Left colon (tissue), 2 donors: ENCODE measurements at places on chromosomes 7 and 10. TPM values are rescaled to one million over a fixed set of nuclear protein-coding genes. Genes with fewer than 3 reads are reported as not detected.
A peak's percentile ranks its signal among the peaks of the same experiment; 100 is the strongest.

GRCh38 chr10:126218778-126219649 is 169.3 kb downstream of the ADAM12 start:
- no peak for DNase-seq

DNA sequence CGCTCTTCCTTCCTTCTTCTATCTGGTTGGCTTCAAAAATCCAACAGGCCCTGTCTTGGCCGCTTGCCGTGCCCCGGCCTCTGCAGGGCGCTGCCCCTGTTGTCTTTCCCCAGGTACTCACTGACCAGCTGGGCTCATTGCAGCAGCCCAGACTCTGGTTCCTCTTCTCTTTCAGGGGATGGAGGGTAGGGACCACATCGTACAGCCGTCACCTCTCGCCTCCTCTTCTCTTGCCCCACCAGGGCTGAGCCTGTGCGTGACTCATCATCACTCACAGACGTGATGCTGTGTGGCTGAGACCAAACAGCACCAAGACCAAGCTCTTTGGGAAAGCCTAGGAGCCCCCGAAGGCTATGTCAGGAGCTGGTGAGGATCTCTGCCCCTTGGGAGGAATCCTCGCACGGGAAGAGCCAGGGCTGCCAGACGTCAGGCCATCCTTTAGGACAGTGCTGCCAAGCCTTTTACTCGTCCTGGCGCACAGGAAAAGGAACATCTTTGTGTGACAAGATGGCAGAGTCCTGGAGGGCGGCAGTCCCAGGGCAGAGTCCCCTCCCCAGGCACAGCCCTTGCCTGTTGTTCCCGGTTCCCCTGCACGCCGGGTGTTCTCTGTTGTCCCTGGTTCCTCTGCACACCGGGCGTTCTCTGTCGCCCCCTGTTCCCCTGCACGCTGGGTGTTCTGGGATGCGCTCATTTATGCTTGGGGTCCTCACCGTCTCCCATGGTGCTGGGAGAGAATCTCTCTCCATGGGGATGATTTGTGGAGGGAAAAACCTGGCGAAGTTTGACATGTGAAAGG is 188.5 kb upstream of the SHH start:
- DNase-seq, result no peak

DNA sequence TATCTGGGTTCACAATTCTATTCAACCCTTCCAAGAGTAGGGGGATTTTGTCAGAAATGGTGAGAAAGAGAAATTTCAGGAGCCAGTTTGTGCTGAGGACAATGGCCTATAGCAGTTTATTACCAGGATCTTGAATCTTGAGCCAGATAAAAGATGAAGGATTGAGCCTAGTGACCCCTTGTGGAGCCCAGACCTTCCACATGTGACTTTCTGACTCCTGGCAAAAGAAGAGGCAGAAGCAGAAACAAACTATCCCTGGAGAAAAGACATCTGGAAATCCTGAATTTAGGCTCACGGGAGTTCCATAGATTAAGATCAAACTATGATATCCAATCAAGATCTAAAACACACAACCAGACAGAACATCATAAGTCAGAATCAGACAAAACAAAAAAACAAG is 60.9 kb upstream of the CHRM2 start:
- no peak for DNase-seq

DNA sequence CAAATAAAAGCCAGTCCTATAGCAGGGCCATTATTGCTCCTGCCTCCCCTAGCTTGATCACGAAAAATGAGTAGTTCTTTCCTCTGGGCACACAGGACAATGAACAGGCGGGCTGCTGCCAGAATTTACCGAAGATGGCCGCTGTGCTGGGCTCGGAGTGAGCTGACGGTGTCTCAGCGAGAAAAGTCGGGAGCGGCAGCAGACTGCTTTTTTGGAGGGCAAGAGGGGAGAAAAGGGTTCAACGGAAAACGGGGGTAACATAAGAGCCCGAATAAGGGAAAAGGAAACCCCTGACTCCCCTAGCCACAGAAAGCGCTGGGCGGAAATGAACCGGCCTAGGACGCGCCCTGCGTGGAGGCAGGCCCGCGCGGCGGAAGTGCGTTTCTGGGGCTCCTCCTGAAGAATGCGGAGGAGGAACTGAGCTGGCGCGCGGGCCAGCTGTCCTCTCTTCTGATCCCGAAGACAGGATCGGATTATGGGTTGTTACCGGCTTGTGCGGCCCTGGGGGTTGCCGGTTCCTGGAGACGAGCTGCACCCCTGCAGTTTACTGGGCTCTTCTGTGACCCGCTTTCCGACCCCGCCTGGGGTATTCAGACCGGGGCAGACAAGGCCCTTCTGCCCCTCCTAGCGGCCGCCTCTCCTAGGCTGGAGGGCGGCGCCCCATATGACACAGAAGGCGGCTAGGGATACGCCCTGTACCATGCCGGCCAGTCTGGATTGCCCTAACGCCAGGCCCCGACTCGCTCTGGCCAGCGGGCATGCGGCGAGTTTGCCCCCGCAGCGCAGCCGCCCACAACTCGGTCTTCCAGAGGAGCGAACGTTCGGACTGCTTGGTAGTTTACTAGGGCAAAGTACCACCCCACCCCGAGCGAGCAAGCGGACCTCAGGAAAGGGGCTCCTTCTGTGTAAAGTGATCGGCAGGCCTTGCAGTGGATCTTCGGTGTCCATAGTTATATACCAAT is 30.1 kb upstream of the KMT2E start:
- DNase-seq, result peak; percentile 90

- no peak for DNase-seq
Measured at GRCh38 chr7:116195451-116195850, 14.9 kb upstream of the TES start.

- no peak for DNase-seq
Measured at GRCh38 chr7:84549409-84549808, 354.8 kb upstream of the SEMA3A start.

DNA sequence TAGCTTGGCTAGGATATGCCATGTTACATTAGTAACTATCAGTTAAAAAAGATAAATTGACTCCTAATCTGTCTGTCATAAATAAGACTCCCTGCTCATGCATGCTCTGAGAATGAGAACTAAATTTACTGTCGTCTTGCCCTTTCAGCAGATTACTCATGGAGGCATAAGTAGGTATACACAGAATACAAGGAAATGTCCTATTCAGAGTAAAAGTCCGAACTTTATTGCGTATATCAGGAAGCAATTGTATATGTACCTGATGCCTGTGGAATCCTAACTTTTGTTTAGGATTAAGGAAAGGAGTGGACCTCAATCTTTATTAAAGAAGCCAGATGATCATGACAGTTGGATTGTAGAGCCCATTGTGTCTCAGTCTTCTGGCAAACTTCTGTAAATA is 118.6 kb downstream of the THSD7A start:
- no peak for DNase-seq

DNA sequence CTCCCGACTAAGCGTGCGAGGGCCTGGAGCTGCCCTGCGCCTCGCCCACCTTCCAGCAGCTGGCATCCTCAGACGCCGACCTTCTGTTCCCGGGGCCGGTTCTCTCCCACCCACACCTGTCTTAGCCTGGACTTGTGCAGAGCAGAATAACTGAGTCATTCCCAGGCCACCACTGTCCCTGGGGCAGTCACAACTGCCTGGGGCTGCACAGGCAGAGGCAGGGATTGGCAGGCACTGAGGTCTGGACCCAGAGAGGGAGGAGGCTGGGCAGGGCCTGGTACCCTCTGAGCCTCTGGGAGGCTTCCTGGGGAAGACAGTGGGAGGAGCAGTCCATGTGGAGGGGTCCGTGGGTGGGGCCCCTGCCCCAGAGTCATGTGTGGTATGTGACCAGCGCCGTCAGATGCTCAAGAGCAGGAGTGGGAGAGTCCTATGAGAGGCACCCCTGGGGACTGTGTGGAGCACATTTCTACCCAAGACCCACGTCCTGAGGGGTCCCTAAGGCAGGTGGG is 74.3 kb downstream of the NKX6-2 start:
- DNase-seq, result no peak

GRCh38 chr7:14420768-14421167 is 431.3 kb upstream of the ETV1 start:
- no peak for DNase-seq

GRCh38 chr10:98301664-98302319 is 33.8 kb upstream of the LOXL4 start:
- no peak for DNase-seq

- DNase-seq, result peak; percentile 66
Measured at GRCh38 chr7:130242198-130243014, 24.3 kb upstream of the CPA2 start.

DNA sequence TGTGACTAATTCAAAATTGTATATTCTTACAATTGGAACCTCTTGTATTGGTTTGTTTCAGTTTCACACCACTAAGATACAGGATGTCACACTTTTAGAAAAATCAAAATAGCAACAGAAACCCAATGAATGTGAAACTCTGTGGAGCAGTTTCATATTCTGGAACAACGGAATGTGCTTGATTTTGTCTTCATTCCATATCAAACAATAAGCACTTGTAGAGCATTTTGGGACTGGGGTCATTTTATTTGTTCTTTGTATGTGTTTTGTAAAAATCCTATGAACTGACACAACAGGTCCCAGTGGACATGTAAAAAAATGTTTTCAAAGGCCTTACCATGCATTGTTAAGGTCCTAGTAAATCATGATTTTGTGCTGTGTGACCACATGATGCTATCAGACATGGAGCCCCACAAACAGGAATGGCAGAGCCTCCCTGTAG is 123.1 kb downstream of the DKK1 start:
- DNase-seq, result no peak

DNA sequence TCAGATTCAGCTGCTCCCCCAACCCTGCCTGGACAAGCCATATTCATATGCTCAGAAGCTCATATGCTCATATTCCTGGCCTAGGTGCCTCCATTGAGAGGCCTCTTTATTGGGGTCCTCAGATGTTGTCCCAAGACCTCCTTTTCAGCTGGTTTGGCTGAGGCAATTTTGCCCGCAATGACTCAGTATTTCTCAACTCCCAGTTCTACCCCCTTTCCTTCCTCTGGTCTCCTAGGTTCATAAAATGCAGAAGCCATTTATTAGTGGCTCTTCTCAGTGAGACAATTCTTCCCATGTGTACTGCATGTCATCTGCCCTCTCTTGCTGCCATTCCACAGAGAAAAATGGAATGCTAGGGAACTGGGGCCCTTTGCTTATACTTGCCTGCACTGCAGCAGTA is 110.7 kb downstream of the INHBA start:
- DNase-seq, result no peak

DNA sequence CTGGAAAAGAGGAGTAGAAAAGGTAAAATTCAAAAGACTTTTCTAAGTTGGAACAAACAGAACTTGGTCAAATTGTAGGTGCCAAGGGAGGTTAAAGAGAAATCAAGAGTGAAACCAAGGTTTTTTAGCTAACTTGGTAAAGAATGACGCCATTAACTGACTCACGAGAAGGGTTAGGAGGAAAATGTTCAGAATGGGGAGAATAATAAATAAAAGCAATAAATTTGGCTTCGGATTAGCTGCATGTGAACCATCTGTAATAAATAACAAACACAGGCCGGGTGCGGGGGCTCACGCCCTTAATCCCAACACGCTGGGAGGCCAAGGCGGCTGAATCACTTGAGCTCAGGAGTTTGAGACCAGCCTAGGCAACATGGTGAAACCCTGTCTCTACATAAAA is 71.9 kb upstream of the SRRM3 start:
- no peak for DNase-seq

- DNase-seq, result no peak
Measured at GRCh38 chr7:29794959-29795629, 11.2 kb upstream of the WIPF3 start.

DNA sequence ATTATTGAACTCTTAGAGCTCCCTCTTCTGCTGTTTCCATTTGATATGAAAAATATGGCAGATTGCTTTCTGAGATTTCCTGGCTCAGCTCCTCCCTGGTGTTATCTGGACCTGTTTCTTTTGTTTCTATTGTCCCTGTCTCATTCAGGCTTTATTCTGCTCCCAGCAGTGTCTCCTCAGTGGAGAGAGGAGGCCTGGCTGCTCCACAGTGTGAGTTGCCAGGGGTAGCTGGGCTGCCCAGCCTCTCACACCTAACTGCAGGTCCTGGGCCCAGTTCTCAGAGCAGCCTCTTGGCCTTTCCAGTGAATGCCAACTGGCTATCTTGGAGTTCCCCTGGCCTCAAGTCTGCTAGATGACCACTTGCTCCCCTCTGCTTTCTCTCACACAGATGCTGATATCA is 127.0 kb downstream of the VPS41 start:
- no peak for DNase-seq

DNA sequence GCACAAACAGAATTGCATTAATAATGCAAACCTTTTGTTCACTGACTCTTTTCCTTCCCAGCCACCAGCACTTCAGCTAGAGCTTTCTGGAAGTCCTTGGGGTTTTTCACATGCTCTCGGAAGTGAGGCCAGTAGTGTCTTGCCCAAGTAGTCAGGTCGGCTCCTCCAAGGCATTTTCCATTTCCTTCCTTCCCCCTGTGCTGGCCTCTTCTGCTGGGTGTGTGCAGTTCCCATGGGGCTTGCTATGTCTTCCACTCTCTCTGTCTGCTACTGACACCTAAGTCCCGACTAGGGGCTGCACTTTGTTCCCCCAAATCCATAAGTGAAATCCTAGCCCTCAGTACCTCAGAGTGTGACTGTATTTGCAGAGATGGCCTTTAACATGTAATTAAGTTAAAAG is 175.6 kb upstream of the BMPER start:
- no peak for DNase-seq

DNA sequence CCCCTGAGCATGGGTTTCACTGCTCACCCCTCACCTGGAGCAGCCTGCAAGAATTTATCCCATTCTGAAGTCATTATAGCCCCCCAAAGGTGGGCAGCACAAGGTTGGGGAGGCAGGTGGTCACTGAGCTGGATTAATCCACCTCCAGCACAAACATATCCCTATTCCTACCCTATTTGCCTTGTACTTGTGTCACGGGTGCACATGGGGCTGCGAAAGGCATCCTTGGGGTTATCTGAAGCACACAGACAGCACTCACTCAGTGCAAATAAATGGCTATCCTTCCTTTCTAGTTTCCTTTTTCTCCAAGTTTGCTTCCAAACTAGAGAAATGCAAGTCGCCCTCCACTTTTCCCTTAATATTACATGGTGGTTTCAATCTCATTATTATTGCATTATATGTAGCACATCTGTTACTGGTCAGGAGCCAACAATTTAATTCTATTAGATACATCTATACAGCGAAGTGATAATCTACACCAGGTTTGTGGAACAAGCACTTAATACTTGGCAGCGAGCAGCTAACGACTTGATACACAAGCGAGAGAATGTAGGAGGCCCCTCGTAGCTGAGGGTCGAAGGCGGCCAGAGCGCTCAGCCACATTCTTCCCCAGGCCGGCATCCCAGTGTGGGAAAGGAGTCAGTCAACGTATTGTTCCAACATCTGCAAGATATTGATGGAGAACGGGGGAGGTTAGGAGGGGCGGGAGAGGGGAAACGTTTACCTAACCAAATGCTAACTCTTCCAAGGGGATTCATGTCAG is 121.3 kb upstream of the HABP2 start:
- DNase-seq, result no peak

The CCDC172 gene
- total RNA-seq, result not detected

The SHTN1 gene
- 33.6 TPM for total RNA-seq

The OR2A42 gene
- total RNA-seq, result not detected

The LIPK gene
- total RNA-seq, result not detected

The OPN4 gene
- 0.20 TPM for total RNA-seq

The TWIST1 gene
- 0.81 TPM for total RNA-seq

The CRHR2 gene
- total RNA-seq, result not detected

The HHEX gene
- 2.5 TPM for total RNA-seq

The CYP2C19 gene
- total RNA-seq, result 0.76 TPM
